ENCODE measurements at places on chromosomes 16 and 17. TPM values are rescaled to one million over a fixed set of nuclear protein-coding genes. Genes with fewer than 3 reads are reported as not detected.

Gene SLFN14
- not detected for total RNA-seq

DNA sequence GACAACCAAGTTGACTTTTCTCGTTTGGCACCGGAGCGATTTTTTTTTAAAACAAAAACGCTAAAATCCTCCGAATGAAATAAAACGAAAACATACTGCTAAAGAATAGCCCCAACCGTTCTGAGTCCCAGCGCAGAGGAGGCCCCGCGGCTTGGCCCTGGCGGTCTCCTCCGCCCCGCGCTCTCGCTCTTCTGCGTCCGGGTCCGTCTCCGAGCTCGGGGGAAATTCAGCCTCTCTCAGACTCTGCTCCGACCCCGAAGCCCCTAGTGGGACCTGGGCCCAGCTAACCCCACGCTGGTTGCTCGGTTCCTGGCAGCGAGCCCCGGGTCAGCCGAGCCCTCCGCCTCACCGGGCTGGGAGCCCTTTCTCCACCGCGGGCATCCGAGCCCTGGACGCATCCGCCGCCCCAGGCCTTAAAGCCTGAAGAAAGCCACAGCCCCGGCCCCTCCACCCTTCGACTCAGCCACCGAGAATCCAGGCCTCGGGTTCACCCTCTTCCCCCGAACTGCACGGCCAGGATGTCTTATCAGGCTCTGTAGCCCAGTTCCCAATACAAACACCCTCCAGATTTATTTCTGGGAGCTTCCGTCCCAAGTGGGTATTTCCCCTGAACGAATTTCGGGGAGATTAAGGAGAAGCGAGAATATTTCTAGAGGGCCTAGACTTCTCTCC lies 1.2 kb downstream of the TBX2 start:
- peaks cover 29% of the 10 kb centered on the region for H3K4me1 ChIP-seq
- H3K4me3 ChIP-seq, result peak overlapping the region; percentile 38
- no peaks in the 10 kb centered on the region for H3K36me3 ChIP-seq
- H3K27me3 ChIP-seq, result peaks cover 56% of the 10 kb centered on the region
- no peak overlapping the region for H3K27ac ChIP-seq

- no peak overlapping the region for H3K27ac ChIP-seq
- DNase-seq, result no peak
- H3K27me3 ChIP-seq, result peaks cover 7% of the 10 kb centered on the region
- H3K36me3 ChIP-seq, result no peaks in the 10 kb centered on the region
- H3K4me1 ChIP-seq, result peaks cover 16% of the 10 kb centered on the region
Observed at GRCh38 chr17:37820995-37821713, 76.3 kb upstream of the HNF1B start.

DNA sequence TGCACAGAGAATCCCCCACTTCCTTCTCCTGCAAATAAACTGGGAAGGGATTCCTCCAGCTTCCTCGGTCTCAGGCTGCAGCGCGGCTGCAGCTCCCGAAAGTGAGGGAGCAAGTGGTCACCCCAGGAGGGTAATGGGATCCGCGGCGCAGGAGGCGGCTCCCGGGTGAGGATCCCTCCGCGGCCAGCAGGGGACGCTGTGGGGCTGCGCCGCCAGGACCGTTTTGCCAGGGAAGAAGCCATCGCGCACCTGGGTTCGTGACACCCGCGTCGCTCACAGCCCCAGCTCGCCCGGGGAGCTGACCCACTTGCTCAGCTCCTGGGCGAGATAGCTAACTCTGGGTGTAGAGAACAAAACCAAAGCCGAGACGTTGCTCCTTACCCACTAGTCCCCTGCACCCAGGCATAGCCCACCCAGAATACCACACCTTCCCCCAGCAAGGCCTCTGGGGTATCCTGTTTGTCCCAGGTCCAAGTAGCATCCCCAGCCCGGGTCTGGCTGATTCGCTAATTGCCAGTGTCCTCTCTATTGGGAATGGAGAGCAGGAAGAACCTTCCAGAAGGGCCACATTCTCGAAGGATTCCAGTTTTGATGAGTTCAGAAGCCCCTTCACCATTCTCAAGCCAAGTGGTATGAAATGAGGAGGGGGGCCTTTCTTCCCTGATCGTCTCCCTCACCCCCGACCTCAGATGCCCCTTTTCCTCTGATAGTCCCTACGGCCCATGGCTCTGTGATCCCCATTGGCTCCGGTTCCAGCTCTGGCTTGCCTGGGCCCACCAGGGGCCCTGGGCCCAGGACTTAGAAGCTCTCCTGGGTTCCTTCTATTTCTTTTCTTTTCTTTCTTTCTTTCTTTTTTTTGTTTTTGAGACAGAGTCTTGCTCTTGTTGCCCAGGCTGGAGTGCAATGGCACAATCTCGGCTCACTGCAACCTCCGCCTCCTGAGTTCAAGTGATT lies 14.1 kb downstream of the CYGB start:
- H3K4me1 ChIP-seq, result peaks cover 31% of the 10 kb centered on the region
- DNase-seq, result peak; percentile 80
- H3K27me3 ChIP-seq, result no peaks in the 10 kb centered on the region
- H3K27ac ChIP-seq, result peak overlapping the region; percentile 82
- H3K36me3 ChIP-seq, result no peaks in the 10 kb centered on the region
- H3K4me3 ChIP-seq, result no peak overlapping the region

Gene EVI2A
- total RNA-seq, result 58.9 TPM

Gene C16orf89
- not detected for total RNA-seq

- no peak for DNase-seq
- H3K27me3 ChIP-seq, result no peaks in the 10 kb centered on the region
- H3K4me3 ChIP-seq, result no peak overlapping the region
- peaks cover 13% of the 10 kb centered on the region for H3K4me1 ChIP-seq
Observed at GRCh38 chr17:74815550-74816370, 39.6 kb upstream of the NAT9 start.

- no peak for DNase-seq
- H3K4me1 ChIP-seq, result peaks cover 20% of the 10 kb centered on the region
- no peaks in the 10 kb centered on the region for H3K36me3 ChIP-seq
- H3K27ac ChIP-seq, result peak overlapping the region; percentile 27
- no peak overlapping the region for H3K4me3 ChIP-seq
Observed at GRCh38 chr17:50168319-50168718, 2.5 kb downstream of the SGCA start.

- H3K27me3 ChIP-seq, result no peaks in the 10 kb centered on the region
- no peaks in the 10 kb centered on the region for H3K36me3 ChIP-seq
- H3K4me3 ChIP-seq, result no peak overlapping the region
- no peaks in the 10 kb centered on the region for H3K4me1 ChIP-seq
Observed at GRCh38 chr17:57915985-57916757, 39.0 kb downstream of the CUEDC1 start.

DNA sequence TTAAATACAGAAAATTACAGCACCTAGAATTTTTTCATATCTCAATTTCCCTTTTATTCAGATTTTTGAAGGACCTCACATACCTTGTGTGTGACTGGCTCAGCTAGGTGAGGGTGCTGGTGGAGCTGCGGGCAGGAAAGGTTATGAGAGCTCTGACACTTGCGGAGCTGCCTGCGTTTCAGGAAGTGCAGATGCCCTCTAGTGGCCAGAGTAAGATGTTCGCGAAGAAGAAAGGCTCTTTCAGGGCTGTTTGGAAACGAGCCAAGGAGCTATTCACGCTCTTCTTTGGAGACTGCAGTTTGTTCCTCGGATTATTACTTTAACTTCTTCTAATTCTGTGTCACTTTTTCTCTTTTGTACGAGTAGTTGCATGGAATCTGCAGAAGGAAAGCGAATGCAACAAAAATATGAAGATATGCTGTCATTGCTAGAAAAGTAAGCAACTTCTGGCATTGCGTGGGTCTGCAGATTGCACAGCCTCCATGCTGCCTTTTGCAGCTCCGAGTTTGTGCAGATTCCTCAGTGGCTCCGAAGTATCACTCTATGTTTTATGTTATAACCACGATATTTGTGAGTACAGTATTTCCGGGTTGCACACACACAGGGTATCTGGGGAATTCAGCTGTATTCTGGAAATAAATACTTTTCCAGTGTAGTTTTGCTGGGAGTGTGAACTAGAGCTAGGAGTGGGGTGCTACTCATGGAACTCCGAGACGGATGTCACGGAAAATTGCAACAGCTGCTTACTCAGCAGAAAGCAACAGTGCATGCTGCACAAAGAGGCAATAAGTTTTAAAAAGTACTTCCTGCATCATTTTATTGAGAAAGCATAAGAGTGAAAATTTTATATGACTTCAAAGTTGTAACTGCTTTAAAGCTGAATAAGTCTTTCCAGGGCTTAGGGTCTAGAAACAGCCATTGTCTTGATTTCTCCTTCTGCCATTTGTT lies 46.3 kb downstream of the DNAH9 start:
- H3K4me1 ChIP-seq, result no peaks in the 10 kb centered on the region
- peak; percentile 58 for DNase-seq
- H3K36me3 ChIP-seq, result no peaks in the 10 kb centered on the region

- peaks cover 20% of the 10 kb centered on the region for H3K4me1 ChIP-seq
- H3K36me3 ChIP-seq, result no peaks in the 10 kb centered on the region
- no peak for DNase-seq
- H3K27me3 ChIP-seq, result peaks cover 2% of the 10 kb centered on the region
- H3K27ac ChIP-seq, result no peak overlapping the region
- no peak overlapping the region for H3K4me3 ChIP-seq
Observed at GRCh38 chr17:3983606-3984484, 19.6 kb upstream of the ATP2A3 start.

GRCh38 chr16:61885343-61885742 lies 150.9 kb downstream of the CDH8 start:
- H3K4me1 ChIP-seq, result no peaks in the 10 kb centered on the region
- DNase-seq, result no peak
- no peaks in the 10 kb centered on the region for H3K27me3 ChIP-seq
- no peak overlapping the region for H3K27ac ChIP-seq

DNA sequence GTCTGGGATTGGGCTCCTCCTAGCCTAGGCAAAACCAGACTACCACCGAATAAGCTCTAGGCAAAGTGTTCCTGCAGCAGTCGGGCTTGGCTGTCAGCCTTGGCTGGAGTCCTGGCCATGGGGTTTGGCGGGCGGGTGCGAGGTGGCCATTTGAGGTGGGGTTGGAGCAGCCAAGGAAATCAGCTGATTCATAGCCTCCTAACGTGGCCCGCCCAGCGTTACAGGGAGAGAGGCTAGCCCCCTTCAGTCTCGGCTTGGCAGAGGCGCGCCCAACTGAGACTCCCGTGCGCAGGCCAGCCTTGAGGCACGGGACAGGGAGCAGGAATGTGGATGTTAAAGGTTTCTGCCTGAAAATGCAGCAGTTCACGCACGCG lies 1.9 kb downstream of the PMP22 start:
- no peak overlapping the region for H3K4me3 ChIP-seq
- DNase-seq, result no peak
- no peaks in the 10 kb centered on the region for H3K36me3 ChIP-seq
- no peak overlapping the region for H3K27ac ChIP-seq
- peaks cover 7% of the 10 kb centered on the region for H3K4me1 ChIP-seq
- H3K27me3 ChIP-seq, result peaks cover 68% of the 10 kb centered on the region

DNA sequence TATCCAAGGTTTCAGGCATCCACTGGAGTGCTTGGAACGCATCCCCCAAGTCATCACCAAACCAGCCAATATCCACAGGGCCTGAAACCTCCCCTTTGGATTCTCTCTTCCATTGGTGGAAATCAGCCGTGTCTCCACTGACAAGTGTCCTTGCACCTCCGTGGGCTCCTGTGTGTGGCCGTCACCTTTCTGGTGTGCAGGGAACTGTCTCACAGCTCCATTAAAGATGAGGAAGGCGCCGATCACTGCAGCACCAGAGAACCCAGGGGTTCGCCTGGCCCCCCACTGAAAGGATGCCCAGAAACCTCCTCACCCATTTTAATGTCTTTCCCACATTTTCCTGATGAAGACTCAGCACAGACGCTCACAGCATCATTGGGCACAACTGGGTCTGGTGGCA lies 17.8 kb upstream of the METRNL start:
- H3K36me3 ChIP-seq, result no peaks in the 10 kb centered on the region
- no peak overlapping the region for H3K27ac ChIP-seq

Gene DHX38
- total RNA-seq, result 82.3 TPM

GRCh38 chr17:19359856-19360255 lies 2.7 kb downstream of the B9D1 start:
- no peaks in the 10 kb centered on the region for H3K36me3 ChIP-seq
- DNase-seq, result no peak
- no peak overlapping the region for H3K4me3 ChIP-seq
- no peak overlapping the region for H3K27ac ChIP-seq

DNA sequence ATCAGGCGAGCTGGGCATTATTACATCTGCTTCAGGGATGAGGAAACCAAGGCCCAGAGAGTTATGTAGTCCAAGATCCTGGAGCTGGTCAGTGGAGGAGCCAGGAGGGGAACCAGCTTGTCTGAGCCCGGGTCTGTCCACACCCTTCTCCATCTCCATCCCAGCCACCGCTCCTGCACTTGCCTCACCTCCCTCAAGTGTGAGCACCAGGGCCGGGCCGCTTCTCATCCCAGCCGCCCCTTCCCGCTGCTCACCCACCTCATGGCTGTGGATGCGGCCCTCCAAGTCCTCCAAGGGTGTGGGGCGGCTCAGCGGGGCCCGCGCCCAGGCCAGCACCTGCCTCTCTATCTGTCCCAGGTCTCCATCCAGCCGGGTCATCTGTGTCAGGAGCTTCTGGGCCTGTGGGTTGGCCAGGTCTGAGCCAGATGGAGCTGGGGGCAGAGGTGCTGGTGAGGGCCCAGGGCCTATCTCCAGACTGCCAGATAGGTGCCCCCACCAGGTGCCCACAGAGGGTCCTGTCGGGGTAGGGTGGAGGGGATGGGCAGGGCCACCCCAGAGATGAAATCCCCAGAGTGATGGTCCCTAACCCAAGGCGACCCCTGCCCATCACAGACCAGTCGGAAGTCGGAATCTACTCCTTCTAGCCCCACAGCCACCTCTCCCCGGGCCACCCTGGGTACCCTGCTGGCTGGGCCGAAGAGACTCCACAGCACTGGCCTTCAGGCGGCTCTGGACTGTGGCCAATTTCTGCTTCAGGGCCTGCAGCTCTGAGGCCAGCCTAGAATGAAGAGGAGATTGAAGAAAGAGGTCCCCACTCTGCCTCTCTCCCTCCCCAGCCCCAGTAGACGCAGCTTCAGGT lies 9.4 kb downstream of the EVPL start:
- DNase-seq, result no peak
- peaks cover 5% of the 10 kb centered on the region for H3K4me1 ChIP-seq
- no peak overlapping the region for H3K4me3 ChIP-seq
- no peak overlapping the region for H3K27ac ChIP-seq
- H3K36me3 ChIP-seq, result no peaks in the 10 kb centered on the region

Gene CES5A
- not detected for total RNA-seq
